ENCODE measurements at places on chromosomes 3 and 15.

DNA sequence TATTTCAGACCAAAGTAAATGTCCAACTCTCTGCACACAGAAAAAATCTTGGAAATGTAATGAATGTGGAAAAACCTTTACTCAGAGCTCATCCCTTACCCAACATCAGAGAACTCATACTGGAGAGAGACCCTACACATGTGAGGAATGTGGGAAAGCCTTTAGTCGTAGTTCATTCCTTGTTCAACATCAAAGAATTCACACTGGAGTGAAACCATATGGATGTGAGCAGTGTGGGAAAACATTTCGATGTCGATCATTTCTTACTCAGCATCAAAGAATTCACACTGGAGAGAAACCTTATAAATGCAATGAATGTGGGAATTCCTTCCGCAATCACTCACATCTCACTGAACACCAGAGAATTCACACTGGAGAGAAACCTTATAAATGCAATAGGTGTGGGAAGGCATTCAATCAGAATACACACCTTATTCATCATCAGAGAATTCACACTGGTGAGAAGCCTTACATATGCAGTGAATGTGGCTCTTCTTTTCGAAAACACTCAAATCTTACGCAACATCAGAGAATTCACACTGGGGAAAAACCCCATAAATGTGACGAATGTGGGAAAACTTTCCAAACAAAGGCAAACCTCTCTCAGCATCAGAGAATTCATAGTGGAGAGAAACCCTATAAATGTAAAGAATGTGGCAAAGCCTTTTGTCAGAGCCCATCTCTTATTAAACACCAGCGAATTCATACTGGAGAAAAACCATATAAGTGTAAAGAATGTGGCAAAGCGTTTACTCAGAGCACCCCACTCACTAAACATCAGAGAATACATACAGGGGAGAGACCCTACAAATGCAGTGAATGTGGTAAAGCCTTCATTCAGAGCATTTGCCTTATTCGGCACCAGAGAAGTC is 8.0 kb upstream of the ZNF501 start:
- DNase-seq = no peak

DNA sequence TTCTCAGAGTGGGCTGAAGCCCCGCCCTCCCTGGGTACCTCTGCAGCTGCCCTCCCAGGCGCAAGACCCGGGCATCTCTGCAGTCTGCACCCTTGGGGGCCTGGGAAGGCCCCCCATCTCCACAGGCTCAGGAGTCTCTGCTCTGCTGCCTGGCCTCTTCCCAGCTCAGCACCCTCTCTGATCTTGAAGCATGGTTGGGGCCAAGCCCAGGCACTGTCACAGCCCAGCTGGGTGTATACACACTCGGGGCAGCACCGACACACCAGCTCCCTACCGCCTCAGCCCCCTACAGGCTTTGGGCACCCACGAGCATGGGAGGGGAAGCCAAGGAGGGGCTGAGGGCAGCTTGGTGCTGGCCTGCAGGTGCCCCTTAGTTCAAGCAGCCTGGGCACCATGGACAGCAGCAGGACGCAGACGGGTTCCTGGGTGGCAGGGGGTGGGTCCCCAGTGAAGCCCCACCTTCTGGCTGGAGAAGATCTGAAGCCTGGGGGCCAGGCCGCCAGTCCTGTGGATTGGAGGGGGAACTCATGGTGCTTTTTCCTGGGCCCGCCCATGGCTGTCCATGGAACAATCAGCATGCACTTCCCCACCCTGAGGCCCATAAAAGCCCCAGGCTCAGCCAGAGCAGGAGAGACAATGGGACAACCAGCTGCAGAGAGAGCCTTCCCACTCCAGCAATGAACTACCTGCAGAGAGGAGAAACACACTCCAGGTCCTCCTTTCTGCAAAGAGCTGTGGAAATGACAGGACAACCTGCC is 170.6 kb downstream of the TJP1 start:
- DNase-seq = no peak

- DNase-seq = no peak
Measured at GRCh38 chr3:40465456-40465855, 8.3 kb downstream of the RPL14 start.

DNA sequence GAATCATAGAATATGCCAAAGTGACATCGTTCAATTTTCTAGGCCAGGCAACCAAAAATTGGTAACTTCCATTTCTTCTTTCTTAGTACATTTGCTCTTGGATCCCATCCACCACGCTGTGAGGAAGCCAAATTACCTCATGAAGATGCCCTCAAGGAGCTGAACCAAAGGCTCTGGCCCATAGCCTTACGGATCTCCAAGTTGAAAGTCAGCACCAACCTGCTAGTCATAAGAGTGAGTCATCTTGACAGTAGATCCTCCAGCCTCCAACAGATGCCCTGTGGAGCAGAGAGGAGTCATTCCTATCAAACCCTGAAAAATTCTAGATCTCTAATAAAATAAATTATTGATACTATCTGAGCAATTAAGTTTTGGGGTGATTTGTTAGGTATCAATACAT is 322.5 kb upstream of the COL8A1 start:
- no peak for DNase-seq

DNA sequence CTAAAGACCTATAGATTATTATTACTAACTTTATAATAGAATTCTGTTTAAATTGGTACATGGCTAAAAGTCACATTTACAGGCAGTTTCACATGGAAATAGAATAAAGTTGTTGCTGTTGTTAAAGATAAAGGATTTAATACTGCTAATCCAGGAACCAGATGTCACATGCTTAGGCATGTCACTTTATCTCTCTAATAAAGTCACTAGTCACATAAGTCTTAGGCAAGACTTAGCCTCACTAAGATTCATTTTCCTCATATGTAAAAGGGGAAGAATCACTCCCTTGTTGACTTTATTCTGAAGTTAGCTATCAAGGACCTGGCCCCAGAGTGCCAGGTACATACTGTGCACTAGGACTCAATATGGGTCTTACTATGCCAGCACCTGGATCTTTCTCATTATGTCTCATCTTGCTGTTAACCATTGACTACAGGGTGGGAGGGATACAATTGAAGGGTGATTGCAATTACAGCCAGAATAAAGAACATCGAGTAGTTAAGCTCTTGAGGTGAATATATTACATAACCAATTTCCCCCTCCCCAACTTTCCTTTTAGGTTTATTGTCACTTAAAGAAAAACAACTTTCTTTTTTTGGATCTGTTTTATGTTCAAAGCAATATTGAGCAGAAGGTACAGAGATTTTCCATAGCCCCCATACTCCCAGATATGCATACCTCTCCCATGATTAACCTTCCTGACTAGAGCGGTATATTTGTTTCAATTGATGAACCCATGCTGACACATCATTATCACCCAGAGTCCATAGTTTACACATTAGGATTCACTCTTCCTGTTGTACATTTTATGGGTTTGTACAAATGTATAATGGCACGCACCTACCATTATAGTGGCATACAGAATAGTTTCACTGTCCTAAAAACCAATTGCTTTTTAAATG is 36.6 kb downstream of the LNP1 start:
- peak; percentile 87 for DNase-seq

- peak; percentile 78 for DNase-seq
Measured at GRCh38 chr3:176814285-176814684, 383.0 kb downstream of the TBL1XR1 start.

DNA sequence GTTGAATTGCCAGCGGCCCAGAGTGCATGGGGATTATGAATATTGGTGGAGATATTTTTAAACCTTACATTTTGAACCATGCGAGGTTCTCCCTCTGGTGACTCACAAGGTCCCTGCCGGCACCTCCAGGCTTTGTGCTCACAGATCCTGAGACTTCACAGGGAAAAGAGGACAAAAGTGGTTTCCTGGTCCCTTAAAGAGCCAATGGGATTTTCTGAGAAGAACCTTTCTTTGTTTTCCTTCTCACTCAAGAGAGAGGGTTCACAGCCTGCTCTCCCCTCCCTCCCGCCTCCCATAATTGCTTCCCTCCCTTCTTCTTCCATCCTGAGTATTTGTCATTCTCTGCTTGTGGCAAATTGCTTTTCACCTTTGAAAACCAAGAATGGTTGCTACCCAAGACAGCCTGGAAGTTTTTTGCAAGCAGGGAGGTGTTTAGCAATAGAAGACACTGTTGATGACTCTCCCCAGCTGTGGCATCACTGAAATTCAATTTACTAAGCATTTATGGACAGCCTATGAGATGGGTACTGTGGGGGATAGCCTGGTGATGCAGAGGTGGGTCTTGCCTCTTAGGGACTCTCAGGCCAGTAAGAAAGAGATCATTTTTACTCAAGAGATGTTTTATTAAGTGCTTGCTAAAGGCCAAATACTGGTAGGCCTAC is 76.6 kb downstream of the CPN2 start:
- no peak for DNase-seq

DNA sequence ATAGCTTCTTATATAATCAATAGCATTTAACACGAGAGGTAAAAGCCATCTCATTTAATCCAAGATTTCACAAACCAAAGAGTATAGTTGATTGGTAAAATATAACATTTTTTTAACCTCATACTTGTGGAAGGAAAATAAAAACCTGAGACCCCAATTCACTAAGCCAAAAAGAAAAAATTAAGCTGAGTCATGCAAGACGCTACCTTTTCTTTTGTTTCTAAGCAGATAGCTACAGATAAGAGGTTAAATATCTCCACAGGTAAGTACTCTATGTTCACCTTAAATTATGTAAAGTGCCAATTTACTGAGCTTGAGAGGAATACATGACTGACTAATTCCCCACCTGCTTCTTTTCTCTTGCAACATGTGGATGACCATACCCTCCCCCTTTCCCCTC is 656.4 kb downstream of the MECOM start:
- DNase-seq = no peak

DNA sequence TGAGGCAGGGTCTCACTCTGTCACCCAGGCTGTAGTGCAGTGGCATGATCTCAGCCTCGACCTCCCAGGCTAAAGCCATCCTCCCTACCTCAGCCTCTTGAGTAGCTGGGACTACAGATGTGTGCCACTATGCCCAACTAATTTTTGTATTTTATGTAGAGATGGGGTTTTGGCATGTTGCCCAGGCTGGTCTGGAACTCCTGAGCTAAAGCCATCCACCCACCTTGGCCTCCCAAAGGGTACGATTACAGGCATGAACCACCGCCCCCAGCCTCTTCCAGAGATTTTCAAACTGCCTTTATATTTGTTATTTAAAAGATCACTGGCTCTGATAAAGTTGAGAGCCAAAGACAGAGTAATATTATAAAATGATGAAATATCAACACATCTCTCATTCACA is 37.3 kb downstream of the BSN start:
- DNase-seq = no peak

GRCh38 chr3:161977063-161977462 is 480.5 kb downstream of the OTOL1 start:
- no peak for DNase-seq

DNA sequence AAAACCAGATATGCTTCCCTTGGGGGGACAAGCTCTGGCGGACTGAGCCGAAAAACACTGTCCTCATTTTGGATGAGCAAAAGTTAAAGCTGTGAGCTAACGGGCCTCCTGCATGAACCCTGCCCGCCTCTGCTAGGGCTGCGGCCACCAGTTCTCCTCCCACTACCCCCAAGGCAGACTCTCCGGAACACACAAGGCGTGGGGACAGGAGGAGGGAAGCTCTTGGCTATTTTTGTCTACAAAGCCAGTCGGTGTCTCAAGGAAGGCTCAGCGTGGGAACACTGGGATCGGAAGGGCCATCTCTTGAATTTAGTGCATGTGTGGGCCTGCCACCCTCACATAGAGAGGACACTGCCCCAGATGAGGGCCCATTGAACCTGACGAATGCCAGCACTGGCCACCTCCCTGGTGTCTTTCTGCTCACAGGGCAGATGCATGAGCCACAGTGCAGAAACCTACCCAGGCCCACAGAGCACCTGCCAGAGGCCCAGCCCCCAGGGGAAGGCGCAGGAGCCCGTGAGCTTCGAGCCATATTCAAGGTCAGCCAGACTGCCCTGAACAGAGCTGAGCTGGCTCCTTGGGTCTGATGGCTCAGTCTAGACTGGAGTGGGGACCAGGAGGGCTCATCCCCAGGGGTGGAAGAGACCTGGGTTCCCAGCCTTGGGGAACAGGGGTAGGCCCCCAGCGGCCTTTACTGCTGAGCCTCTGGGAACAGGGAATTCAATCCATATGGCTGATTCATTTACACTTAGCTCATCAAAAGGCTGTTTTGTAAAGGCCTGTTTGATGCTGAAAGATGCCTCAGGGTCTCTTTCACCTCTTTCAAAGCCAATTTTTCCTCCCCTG is 38.3 kb downstream of the HCN4 start:
- DNase-seq = no peak

- no peak for DNase-seq
Measured at GRCh38 chr3:127286571-127287140, 1.2 kb downstream of the PRR20G start.

All from NCI-H82 (cell line).